ENCODE measurements at places on chromosomes 5 and 9. TPM values are rescaled to one million over a fixed set of nuclear protein-coding genes. Genes with fewer than 3 reads are reported as not detected.

DNA sequence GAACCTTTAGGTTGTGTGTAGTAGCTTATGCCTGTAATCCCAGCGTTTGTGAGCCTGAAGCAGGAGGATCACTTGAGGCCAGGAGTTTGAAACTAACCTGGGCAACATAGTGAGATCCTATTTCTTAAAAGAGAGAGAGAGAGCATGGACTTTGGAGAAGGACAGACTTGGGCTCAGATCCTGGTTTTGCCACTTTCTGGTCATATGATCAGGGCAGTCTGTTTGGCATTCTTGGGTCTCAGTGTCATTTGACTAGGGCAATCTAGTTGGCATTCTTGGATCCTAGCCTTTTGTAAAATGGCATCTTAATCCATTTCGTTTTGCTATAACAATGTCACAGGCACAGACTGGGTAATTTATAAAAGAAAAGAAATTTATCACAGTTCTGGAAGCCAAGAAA lies 28.4 kb downstream of the RCL1 start:
- no peak for DNase-seq

- DNase-seq: no peak
Measured at GRCh38 chr5:57455511-57456455, 26.8 kb downstream of the ACTBL2 start.

GRCh38 chr9:137762414-137763061 lies 115.0 kb upstream of the CACNA1B start:
- no peak for DNase-seq

DNA sequence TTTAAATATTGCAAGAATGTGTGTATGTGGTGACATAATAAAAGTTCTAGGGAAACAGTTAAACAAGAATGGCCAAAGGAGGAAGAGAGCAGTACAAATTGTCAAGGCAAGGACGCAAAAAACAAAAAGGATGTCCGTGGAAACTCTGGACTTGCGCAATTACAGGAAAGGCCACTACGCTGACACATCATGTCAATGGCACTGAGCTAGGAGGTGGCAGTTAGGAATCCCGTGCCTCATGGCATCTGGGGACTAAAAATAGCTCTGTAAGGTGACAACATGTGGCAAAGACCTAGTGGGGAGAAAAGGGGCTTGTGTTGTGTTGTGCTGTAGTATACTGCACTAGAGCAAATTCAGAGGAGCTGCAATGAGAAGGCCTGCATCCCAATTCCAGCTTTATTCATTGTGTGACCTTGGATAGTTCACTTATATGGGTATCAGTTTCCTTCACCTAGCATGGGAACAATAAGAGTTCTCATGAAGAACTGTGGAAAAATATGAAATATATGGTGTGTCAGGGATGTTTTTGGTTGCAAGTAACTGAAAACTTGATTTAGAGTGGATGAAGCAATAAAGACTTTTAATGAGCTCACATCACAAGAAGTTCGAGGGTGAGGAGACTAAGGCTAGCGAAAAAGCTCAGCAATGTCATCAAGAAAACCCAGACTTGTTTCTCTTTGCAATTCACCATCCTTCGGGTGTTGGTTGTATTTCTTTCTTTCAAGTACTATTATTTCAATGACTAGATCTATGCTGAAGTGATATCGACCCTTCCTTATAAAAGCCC lies 124.1 kb upstream of the STC2 start:
- DNase-seq: no peak

GRCh38 chr5:65142511-65143011 lies 339.2 kb downstream of the ADAMTS6 start:
- peak; percentile 25 for DNase-seq

DNA sequence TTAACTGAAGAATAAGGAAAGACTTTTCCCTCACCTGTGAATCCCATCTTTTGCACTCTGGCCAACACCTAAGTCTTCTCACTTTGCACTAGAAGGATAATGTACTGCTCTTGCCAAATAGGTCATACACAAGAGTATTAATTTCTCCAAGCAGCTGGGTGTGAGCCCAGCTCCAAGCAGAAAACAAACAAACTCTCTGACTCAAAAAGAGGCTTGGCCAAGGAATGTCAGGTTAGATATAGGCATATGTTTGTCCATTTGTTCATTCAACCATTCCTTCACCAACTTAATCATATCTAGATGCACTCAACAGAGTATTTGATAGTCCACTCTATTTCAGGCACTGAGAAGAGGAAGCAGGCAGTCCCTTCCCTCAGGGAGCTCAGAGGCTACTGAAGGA lies 84.4 kb downstream of the HTR4 start:
- DNase-seq: no peak

GRCh38 chr9:18756712-18757125 lies 276.3 kb downstream of the SAXO1 start:
- no peak for DNase-seq

DNA sequence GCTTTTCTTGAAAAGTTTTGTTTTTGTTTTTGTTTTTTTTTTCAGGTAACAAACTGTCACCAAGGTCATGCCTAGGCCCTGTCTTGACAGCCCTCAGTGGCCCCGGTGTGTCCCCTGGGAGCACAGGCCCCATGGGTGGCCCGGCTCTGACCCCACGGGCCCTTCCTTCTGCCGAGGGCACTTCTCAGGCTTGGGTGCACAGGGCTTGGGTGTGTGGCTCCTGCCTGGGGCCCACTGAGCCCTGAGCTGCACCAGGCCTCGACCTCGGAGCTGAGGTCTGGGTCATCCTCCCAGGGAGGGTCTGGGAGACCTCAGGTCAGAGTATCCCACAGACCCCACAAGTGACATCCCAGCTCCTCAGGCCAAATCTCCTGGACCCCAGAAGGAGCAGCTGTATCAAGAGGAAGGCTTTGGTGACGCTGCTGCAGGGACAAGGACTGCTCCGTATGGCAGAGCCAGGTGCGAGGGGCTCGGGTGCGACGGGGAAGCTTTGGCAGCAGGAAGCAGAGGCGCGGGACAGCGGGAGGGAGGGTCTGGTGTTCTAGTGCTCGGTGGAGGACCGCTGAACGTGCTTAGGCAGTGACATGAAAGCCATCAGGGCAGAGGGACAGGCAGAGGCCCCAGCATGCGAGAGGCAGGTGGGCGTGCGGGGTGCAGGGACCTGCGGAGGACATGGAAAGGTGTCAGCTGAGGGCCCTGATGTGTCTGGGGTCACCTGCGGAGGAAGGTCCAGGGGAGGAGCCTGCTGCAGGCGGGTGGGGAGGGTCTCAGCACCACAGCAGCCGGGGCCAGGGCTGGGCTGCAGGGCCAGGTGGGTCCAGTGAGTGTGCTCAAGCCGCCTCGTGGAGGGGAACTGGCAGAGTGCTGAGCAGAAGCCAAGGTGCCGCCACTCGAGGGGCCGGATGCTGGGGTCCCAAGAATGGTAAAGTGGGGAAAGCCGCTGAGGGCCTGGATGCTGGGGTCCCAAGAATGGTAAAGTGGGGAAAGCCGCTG lies 18.4 kb upstream of the SLC9A3 start:
- DNase-seq: no peak

DNA sequence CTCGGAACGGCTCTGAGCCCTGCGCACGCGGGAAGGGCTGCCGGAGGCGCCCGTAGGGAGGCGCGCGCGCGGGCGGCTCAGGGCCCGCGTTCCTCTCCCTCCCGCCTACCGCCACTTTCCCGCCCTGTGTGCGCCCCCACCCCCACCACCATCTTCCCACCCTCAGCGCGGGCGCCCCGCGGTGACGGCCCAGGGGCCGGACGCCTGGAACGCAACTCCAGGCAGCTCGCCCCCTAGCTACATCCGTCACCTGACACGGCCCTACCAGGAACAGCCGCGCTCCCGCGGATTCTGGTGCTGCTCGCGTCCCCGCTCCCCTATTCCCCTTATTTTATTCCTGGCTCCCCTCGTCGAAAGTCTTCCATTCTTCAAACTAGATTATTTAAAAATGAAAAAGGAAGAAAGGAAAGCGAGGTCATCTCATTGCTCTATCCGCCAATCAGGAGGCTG lies at the start of gene CDKN2B-AS1:
Gene CDKN2B-AS1, plus strand, starts transcription at position 236 of the 450 bp plus-strand sequence.
- no peak for DNase-seq

- DNase-seq: no peak
Measured at GRCh38 chr9:133499132-133499891, 20.4 kb upstream of the SLC2A6 start.

DNA sequence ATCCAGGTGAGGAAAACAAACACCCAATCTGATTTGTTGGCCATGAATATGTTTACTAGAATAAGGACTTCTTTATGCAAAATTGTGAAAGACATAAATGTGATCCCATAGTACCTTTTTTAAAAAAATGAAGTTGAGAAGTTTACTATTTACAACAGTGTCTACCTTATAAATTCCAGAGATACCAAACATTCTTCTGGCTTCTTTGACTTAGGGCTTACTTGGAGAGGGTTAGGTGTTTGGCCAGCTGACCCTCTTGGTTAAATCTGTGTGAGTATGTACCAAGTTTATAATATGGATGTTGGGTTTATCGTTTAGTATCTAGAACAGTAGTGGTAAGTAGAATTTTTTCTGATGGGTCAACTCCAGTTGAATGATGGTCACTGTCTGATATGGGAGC lies 212.3 kb downstream of the DOCK8 start:
- DNase-seq: no peak

DNA sequence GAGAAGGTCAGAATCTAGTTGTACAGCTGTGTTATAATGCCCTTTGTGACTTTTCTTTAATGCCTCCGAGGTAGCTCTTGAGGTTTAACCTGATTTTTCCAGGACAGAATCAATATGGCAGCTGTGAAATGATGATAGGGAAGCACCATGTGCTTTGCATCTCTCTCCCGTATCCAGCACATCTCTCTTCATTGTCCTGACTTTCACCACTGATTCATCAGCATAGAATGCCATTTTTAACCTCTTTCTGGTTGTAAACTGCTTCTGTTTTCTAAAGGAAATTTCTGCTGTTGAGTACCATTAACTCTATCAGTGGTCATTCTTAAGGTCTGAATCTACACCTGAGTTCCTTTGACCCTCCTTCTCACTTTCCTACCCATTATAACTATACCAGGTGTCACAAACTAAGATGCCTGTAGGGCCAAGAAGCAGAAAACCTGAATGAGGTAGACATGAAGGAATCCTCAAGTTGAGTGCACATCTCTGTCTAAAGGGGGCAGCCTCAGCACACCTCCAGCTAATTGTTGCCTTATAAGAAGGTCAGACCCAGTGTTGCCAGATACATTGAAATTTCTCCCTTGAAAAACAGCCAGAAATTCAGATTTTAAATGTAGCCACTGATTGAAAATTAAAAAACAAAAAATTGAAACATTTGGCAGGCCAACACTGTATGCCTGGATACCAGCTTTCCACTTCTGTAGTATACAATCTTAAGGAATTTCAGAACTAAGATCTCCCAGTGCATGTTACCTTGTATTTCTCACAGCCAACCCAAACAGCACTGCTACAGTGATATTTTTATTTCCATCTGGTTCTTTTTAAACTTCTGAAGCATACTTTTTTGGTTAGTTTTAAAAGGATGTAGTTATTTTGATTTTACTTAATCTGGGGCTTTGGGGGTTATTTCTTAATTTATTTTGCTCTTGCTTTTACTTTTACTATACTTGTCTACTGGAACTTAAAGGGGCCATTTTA lies 35.8 kb upstream of the TLX3 start:
- DNase-seq: peak; percentile 21

- no peak for DNase-seq
Measured at GRCh38 chr5:97499605-97500004, 316.6 kb upstream of the RIOK2 start.

- peak; percentile 35 for DNase-seq
Measured at GRCh38 chr9:87766697-87767096, 40.8 kb downstream of the CTSL start.

GRCh38 chr5:110043025-110043424 lies 353.3 kb downstream of the MAN2A1 start:
- no peak for DNase-seq

- DNase-seq: no peak
Measured at GRCh38 chr5:43874772-43875171, 271.8 kb downstream of the NNT start.

Gene ESM1
- 3.8 TPM for total RNA-seq

Gene PLEKHG4B
- 5.4 TPM for total RNA-seq

Gene DRD1
- not detected for total RNA-seq

Gene AGPAT2
- total RNA-seq: 72.9 TPM

Gene C5orf52
- not detected for total RNA-seq

Gene BAAT
- total RNA-seq: not detected

Gene IRX1
- total RNA-seq: 6.5 TPM

Gene HMGCS1
- 64.3 TPM for total RNA-seq
